ENCODE measurements at places on chromosomes 1 and 21. TPM values are rescaled to one million over a fixed set of nuclear protein-coding genes. Genes with fewer than 3 reads are reported as not detected.

The RNF223 gene
- 0.18 TPM for total RNA-seq

The FAM72B gene
- total RNA-seq, result 2.9 TPM

The TAL1 gene
- 0.17 TPM for total RNA-seq

The CD84 gene
- not detected for total RNA-seq

DNA sequence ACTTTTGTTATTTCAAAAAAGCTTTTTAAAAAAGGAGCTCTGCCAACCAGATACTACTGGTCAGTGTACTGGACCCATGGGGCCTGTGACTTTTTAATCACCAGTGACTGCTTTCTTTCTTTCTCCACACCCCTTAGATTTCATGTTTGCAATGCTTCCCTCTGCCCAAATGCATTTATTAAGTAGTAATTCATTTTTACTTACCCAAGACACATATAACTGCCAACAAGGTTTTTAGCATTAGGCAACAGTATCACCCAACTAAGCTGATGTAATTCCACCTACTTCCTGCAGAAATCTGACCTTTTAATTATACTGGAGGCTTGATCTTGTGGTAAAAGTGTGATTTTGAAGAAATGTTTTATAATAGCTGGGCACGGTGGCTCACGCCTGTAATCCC, 12.5 kb downstream of the MECR start:
- DNase-seq, result no peak

DNA sequence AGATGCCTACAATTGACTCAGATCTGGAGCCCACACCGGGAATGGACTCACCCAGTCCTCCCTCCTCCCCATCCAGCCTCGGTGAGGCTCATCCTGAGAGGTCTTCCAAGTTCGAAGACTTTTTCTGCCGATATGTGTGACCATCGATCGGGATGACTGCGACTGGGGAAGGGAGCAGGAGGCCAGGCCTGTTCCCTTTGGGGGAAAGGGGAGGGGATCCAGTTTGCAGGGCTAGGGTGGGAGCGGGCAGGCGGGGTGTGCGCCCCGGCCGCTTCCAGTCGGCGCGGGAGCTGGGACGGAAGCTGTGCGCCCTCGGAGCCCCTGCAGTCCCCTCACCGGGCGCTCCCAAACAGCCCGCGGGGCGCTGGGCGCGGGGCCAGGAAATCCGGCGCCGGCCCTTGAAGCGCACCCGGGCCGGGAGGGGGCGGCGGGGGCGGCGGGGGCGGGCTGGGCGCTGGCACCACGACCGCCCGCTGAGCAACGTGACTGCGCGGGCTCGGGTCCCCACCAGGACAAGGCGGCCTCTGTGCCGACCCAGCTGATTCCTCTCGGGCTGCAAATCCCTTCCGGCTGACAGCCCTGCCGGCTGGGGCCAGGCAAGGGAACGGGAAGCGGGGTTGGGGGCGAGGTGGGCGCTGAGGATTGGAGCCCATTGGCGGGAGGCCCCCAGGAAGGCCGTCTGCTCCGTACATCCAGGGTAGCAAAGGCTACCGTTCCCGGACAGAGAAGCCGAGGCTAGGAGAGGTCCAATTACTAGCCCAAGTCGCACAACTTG, 103.9 kb downstream of the EBNA1BP2 start:
- DNase-seq, result no peak

DNA sequence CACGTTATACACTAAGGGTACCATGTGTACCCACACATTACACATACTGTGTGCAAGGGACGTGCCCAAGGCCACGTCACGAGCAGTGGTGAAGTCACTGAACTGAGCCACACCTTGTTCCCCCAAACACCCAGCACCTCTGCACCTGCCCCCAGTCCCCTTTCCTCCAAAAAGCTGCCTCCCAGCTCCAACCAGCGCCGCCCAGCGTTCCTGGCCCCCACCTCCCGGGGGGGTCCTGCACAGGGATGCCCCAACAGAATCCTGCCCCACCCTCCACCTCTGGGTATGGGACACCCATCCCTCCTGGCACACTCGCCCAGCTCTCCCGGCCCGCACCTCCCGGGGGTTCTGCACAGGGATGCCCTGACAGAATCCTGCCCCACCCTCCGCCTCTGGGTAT, 54.1 kb downstream of the CHD5 start:
- DNase-seq, result no peak

- DNase-seq, result no peak
Observed at GRCh38 chr1:209810783-209811182, 4.8 kb upstream of the IRF6 start.

DNA sequence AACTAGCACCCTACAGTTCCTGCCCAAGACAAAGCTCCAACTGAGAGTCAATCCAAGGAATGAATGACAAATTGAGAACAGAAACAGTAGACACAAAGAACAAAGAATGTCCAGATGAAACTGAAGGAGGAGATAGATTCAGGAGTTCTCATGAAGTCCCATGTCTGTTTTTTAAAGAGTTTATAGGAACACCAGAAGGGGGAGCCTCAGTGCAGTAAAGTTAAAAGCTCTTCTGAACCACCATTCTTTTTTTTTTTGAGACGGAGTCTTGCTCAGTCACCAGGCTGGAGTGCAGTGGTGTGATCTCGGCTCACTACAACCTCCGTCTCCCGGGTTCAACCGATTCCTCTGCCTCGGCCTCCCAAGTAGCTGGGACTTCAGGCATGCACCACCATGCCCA, 323.6 kb downstream of the MRPL39 start:
- DNase-seq, result peak; percentile 8

GRCh38 chr1:6700853-6701436, 671 bp downstream of the DNAJC11 start:
- no peak for DNase-seq

GRCh38 chr1:6601923-6602668, 573 bp downstream of the KLHL21 start:
- DNase-seq, result peak; percentile 58

DNA sequence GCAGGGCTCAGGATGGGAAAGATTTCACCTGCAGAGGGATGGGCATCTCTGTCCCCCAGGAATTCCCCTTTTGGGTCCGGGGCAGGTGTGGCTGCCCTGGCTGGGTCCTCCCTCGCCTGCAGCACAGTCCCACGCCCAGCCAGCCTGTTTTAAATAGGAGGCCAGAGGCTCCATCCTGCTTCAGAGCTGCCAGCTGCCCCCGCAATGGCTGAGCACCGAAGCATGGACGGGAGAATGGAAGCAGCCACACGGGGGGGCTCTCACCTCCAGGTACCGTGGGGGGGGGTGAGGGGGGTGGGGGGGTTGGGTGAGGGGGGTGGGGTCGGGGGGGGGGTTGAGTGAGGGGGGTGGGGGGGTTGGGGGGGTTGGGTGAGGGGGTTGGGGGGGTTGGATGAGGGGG, 3.6 kb downstream of the SCNN1D start:
- DNase-seq, result no peak
